Naive thymus-derived CD4-positive, alpha-beta T cell (primary cell): ENCODE measurements at places on chromosomes 1 and 21. TPM values are rescaled to one million over a fixed set of nuclear protein-coding genes. Genes with fewer than 3 reads are reported as not detected.
A peak's percentile ranks its signal among the peaks of the same experiment; 100 is the strongest.

DNA sequence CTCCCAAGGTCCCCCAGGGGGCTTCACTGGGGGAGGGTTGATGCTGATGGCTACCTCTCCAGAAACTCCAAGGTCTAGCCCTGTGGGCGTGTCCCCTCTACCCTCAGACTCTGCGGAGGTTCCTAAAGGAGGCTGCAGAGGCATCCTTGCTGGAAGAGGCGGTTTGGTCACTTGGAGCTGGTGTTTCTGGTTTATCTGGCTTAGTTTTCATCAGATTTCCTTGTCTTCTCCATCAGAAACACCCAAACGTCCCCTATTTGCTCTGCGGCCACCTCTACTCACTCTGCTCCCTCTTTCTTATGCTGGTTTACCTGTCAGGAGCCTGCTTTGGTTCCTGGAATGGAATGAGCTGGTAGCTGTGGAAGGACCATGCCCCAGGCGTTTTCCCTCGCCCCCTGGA, 2.5 kb downstream of the PKP1 start:
- no peak for DNase-seq
- no peak overlapping the region for H3K4me3 ChIP-seq
- H3K4me1 ChIP-seq: no peaks in the 10 kb centered on the region
- H3K36me3 ChIP-seq: no peaks in the 10 kb centered on the region
- H3K27ac ChIP-seq: no peak overlapping the region

SLAMF7 gene
- total RNA-seq: 7.7 TPM

PDZK1 gene
- total RNA-seq: not detected in 2 replicates

DNA sequence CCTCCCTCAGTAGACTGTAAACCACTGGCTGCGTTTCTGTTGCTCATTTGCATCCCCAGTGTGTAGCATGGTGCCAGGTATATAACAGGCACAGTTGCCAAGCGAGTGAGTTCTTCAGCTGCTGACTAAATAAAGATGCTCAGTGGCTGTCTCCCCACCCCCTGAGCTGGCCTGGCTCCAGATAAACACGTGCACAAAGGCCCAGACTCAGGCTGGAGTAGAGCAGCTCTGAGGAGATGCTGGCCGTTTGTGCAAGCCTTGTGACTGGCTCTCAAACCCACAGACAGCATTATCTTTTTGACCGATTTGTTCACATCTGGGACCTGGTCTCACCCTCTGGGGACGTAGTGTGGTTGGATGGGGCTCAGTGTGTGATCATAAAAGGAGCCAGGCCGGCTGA, 7.1 kb downstream of the CHRNB2 start:
- H3K27me3 ChIP-seq: no peaks in the 10 kb centered on the region
- H3K4me3 ChIP-seq: no peak overlapping the region
- H3K4me1 ChIP-seq: no peaks in the 10 kb centered on the region
- DNase-seq: no peak
- H3K36me3 ChIP-seq: peaks cover 19% of the 10 kb centered on the region

GRCh38 chr1:192958871-192959270, 100.3 kb downstream of the UCHL5 start:
- H3K27ac ChIP-seq: no peak overlapping the region
- no peak overlapping the region for H3K4me3 ChIP-seq
- H3K27me3 ChIP-seq: no peaks in the 10 kb centered on the region
- no peak for DNase-seq
- H3K36me3 ChIP-seq: no peaks in the 10 kb centered on the region
- H3K4me1 ChIP-seq: no peaks in the 10 kb centered on the region

GRCh38 chr1:228081144-228081543, 1.4 kb upstream of the ARF1 start:
- H3K4me3 ChIP-seq: peak overlapping the region; percentile 88
- peaks cover 30% of the 10 kb centered on the region for H3K4me1 ChIP-seq
- no peaks in the 10 kb centered on the region for H3K27me3 ChIP-seq
- no peak for DNase-seq
- peak overlapping the region; percentile 97 for H3K27ac ChIP-seq

DNA sequence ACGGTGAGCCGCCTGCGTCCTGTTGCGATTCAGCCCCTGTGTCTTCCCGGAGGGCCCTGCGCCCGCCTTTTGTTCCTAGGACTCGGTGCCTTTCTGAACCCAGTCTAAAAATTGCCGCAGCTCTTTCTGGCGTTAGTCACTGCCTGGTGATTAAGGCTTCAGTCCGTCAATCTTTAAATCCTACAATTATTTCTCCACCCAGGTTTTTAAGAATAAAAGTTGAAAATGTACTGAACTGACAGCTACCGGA, 16.2 kb upstream of the PDXK start:
- no peak overlapping the region for H3K4me3 ChIP-seq
- no peaks in the 10 kb centered on the region for H3K4me1 ChIP-seq
- H3K27me3 ChIP-seq: no peaks in the 10 kb centered on the region
- H3K27ac ChIP-seq: no peak overlapping the region

GRCh38 chr1:239819096-239819495, 272.6 kb upstream of the FMN2 start:
- H3K4me3 ChIP-seq: no peak overlapping the region
- no peak for DNase-seq
- H3K4me1 ChIP-seq: no peaks in the 10 kb centered on the region

DNA sequence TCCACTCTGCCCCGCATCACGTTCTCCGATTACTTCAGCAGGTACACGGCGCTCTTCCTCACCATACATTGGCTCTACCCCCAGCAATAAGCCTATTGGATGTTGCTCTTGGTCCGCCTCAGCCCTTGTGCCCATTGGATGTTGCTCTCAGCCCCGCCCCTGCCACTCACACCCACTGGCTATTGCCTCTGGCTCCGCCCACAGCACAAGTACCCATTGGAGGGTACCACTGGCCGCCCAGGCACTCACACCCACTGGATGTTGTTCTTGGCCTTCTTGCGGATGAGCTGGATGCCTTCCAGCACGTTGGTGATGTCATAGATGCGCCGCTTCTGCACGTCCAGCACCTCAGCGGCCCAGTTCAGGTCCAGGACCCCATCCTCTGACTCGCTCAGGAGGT, 9.4 kb downstream of the E2F2 start:
- H3K27me3 ChIP-seq: no peaks in the 10 kb centered on the region
- H3K27ac ChIP-seq: no peak overlapping the region
- DNase-seq: no peak
- H3K4me1 ChIP-seq: peaks cover 28% of the 10 kb centered on the region
- H3K36me3 ChIP-seq: no peaks in the 10 kb centered on the region

DNA sequence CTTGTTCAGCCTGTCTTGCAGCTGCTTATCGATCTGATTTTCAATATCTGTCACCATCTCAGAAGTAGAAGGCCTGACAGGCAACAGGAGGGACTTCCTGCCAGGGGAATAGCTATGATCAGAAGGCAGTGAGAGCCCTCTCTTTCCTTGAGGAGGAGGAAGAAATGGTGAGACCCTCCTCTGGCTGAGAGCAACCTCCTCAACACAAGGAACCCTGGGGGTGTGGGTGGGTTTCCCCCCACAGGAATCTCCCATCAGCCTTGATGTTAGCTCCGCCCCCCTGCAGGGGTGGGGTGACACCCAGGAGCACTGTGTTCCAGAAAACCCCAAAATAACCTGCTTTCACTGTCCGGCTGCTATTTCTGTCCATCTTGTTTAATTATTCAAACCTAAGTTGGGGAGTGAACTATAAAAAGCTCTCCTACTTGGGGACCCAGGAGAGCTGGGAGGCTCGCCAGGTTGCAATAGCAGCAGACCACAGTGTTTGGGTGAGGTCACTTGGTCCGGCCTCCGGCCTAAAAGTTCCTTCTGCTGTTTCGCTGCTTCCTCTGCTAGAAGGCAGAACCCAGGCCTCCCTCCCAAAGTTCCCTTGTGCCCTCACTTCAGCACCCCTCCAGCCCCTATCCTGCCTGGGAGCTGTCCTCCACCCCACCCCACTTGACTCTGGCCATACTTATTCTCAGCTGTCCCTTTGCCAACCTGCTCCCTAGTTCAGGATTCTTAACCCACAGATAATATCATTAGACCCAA, 7.8 kb upstream of the MEF2D start:
- no peaks in the 10 kb centered on the region for H3K36me3 ChIP-seq
- H3K27ac ChIP-seq: peak overlapping the region; percentile 28
- no peaks in the 10 kb centered on the region for H3K27me3 ChIP-seq
- H3K4me3 ChIP-seq: peak overlapping the region; percentile 10
- H3K4me1 ChIP-seq: peaks cover 41% of the 10 kb centered on the region

SPRR2B gene
- total RNA-seq: not detected

GRCh38 chr1:233520261-233521191, 93.4 kb upstream of the KCNK1 start:
- H3K36me3 ChIP-seq: no peaks in the 10 kb centered on the region
- no peaks in the 10 kb centered on the region for H3K4me1 ChIP-seq
- no peak overlapping the region for H3K4me3 ChIP-seq
- no peak for DNase-seq
- H3K27ac ChIP-seq: no peak overlapping the region

- H3K27me3 ChIP-seq: no peaks in the 10 kb centered on the region
- H3K36me3 ChIP-seq: peaks cover 26% of the 10 kb centered on the region
- no peak overlapping the region for H3K27ac ChIP-seq
Measured at GRCh38 chr1:52670604-52671003, 27.5 kb downstream of the COA7 start.

DNA sequence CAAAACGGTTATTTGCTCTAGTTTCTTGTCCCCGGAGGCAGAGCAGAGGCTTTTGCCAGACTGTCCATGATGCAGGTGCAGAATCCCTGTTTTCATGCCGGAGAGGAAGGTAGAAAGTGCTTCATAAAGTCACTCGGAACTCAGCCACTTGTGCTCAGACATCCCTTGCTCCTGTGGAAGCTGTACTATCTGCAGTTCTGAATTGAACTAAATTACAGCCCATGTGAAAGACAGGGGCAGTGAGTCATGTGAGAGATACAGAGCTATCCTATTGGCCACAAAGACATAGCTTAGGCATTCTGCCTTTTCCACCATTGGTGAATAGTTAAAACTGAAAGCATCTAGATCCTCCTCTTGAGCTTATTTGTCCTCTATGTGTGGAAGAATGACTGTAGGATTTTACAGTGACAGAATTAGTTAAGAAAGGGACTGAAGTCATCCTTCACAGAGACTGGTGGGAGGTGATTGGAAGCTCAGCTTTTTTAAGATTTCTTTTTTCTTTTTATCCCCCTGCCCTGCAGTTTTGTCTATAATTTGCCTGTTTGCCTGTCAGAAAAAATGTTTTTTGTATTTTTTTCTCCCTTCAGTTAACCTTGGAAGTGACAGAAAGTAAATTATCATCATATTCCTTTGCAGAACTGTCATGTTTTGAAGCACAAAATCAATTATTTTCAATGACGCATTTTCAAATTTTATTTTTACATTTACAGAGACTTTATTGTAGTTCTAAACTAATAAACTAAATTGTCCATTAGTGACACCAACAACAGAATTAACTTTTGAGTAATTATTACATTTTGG, 298.6 kb downstream of the PTPRC start:
- peaks cover 23% of the 10 kb centered on the region for H3K4me1 ChIP-seq
- H3K27ac ChIP-seq: peak overlapping the region; percentile 75
- H3K27me3 ChIP-seq: no peaks in the 10 kb centered on the region
- H3K4me3 ChIP-seq: peak overlapping the region; percentile 47

DNA sequence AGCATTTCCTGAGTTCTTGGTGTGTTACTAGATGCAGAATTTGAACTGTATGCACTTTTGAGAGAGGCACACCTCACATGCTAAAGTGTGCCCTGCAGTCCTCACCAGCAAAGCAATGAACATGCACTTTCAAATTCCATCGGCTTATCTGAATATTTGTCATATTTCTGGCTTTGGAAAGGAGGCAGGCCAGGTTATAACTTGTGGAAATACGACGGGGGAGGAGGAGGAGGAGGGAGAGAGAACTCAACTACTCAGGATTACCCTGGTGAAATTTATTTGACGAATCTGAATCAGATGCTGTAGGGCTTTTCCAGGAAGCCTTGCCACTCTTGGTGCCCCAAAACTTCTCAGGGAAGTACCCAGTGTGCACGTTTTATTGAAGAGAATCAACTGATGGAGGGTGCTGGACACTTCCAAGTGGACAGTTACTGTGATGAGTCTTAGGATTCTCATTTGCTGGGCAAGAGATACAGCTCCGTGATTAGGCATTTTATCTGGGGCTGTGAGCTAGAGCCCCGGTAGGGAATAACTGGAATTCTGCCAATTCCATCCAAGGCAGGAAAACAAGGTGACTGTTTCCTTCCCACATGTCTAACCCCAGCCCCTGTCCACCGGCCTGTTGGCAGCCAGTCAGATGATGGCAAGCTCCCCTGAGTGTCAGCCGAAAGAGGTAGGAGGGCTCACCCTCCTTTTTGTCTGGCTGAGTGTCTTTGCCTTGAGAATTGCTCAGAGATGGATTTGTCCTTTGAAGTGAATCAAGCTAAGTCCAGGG, 3.8 kb downstream of the PDPN start:
- H3K36me3 ChIP-seq: no peaks in the 10 kb centered on the region
- DNase-seq: no peak
- no peaks in the 10 kb centered on the region for H3K4me1 ChIP-seq
- peaks cover 3% of the 10 kb centered on the region for H3K27me3 ChIP-seq
- H3K27ac ChIP-seq: no peak overlapping the region

KRTAP22-2 gene
- total RNA-seq: not detected

OR11L1 gene
- total RNA-seq: not detected
